ENCODE measurements at places on chromosomes 6 and 20.

GRCh38 chr20:38805958-38806854, 709 bp downstream of the PPP1R16B start:
- peak; percentile 21 for DNase-seq

- no peak for DNase-seq
Observed at GRCh38 chr6:53724501-53724900, 58.9 kb upstream of the KLHL31 start.

DNA sequence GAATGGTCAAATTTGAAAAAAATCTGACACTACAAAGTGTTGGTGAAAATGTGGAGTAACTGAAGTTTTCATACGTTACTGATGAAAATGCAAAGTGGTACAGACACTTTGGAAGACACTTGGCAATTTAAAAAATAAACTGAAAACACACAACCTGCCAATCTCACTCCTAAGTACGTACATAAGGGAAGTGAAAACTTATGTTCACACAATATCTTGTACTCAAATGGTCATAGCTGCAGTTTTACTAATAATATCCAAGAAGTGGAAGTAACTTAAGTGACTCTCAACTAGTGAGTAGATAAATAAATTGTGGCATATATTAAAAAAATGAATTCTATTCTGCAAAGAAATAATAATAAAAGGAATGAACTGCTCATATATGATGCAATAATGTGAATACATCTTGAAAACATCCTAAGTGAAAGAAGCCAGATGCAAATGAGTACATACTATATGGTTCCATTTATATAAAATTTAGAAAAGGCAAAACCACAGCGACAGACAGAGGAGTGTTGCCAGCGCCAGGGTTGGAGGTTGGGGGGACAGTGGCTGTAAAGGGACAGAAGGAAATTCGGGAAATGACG, 198.2 kb downstream of the ERMARD start:
- no peak for DNase-seq

- DNase-seq: no peak
Observed at GRCh38 chr6:44476849-44477248, 89.3 kb downstream of the CDC5L start.

DNA sequence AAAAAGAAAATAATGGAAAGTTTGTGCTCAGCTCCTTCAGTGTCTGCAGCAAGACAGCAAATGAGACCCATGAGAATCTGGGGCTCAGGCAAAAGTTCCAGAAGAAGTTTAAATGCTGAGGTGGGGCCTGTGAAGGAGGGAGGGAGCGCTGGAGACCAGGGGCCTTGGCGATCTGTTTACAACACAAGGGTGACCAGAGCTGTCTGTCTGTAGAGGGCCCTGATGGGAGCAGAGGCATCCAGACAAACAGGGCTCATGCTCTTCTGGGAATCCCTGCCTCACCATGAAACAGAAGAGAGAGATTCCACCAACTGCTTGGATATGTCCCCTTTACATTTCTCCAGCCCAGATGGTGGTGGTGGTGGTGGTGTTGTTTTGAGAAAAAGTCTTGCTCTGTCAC, 79.3 kb upstream of the SHLD1 start:
- DNase-seq: no peak

GRCh38 chr6:163897030-163897429, 482.5 kb downstream of the QKI start:
- no peak for DNase-seq

GRCh38 chr6:168252267-168252666, 67.3 kb downstream of the DACT2 start:
- DNase-seq: no peak

GRCh38 chr6:79301290-79301689, 66.8 kb upstream of the HMGN3 start:
- no peak for DNase-seq

DNA sequence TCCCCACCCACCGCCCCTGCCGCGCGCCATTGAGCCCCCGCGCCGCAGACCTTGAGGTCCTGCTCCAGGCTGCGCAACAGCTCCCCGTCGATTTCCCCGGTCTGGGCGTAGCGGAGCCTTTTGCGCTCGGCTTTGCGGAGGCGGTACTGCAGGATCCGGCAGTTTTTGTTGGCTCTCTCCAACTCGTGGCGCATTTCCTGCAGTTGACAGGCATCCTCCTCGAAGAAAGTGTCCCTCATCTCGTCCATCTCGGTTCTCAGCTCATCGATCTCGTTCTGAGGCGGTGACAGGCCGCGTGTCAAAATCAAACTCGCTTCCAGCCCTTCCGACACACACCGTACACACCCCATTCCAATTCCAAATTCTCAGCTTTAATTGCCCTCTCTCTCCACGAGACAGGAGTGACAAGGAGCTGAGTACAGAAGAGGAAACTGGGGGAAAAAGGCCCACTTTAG, 4.3 kb downstream of the MTCL3 start:
- DNase-seq: no peak

GRCh38 chr20:48891235-48892048, 30.1 kb upstream of the ARFGEF2 start:
- no peak for DNase-seq

DNA sequence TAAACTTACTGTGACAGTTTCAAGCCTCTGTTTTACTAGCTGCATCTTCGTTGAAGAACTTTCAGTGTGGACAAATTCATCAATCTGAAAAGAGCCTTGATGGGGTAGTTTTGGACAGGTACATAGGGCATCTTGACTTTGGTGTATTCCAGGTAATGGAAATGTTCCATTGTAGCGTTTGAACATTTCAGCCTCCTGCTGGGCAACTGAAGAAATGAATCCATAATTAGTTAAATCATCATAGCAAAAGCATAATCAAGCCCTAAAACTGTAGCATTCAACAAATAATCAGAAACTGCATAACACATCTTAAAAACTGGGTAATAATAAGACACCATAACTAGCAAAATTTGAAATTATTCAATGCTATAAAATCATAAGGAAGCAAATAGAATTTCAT, 86.2 kb downstream of the AHI1 start:
- DNase-seq: no peak

DNA sequence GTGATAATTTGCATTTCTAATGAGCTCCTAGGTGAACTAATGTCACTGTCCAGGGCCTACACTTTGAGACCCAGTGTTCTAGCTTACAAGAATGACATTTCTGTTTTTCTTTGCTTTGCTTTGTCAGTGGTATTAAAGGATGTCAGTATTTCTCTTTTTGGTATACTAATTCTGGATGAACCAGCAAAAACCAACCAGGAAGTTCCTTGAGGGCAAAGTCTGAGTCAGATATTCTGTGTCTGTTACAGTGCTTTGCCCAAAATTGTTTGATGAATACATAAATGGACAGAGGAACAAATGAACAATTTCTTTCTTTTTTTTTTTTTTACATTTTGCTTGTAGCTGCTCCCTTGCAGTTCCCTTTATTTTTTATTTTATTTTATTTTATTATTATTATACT, 15.4 kb downstream of the COQ3 start:
- DNase-seq: no peak

GRCh38 chr20:17531665-17532025, 466 bp upstream of the BFSP1 start:
- no peak for DNase-seq

GRCh38 chr6:13508711-13509705, 21.6 kb upstream of the GFOD1 start:
- DNase-seq: no peak

GRCh38 chr6:156735751-156736150, 41.4 kb upstream of the ARID1B start:
- no peak for DNase-seq

Measured in stimulated activated CD4-positive, alpha-beta T cell treated with anti-CD3 and anti-CD28 coated beads, Interleukin-2, amount 100 ng/mL, for 4 hours (primary cell).